Femur (tissue), 1 donor: ENCODE measurements at places on chromosomes 3 and 15.

DNA sequence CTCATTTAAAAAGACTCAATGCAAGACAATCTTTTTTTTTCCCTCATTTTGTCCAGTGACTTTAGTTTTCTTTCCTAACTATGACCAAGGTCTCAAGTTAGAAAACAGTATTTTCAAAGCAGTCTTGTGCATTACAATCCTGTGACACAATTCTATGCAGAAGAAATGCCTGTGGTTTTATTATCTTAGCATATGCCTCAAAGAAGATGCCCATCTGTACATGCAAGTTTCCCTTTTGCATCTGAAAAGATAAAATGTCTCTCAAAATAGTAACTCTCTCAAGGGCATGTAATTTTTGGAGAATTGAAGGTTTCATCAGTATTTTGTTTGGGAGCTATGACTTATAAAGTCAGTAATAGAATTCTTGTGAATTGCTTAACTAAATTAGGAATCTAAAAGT is 292.0 kb upstream of the SUCLG2 start:
- no peak for DNase-seq

DNA sequence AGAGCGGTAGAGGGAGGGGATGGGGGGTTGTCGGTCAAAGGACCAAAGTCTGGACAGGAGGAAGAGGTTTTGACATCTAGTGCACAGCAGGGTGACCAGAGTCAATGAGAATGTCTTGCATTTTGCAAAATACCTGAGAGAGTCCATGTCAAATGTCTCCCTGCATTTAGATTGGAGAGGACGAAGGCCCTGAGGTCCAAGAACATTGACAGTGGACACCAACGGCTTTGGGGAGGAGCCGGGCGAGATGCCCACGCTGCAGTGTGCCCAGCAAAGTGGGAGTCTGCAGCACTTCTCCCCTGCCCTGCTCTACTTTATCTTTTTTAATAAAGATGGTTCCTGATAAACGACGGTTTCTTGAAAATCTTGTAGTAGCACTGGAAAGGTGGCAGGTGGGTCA is 67.4 kb upstream of the TAMM41 start:
- no peak for DNase-seq

DNA sequence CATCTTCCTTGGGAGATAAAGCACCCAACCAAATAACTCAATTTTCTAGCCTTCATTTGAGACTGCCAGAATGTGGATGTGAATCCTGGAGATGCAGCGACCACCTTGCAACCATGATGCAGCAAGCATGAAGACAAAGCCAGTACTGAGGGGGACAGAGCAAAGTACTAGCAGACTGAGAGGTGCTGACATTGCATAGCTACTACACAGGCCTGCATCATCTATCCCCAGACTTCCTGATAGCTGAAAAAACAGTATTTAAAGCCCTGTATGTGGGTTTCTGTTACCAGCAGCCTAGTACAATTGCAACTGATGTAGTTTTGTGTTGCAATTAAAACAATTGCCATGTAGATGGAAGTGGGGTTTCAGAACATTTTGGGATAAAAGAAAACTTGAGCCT is 146.3 kb upstream of the VEPH1 start:
- DNase-seq, result no peak

GRCh38 chr3:195889870-195890295 is 18.5 kb downstream of the TNK2 start:
- no peak for DNase-seq

- no peak for DNase-seq
These were observed 266.6 kb upstream of the SLITRK3 start for GRCh38 chr3:165462636-165463334.

DNA sequence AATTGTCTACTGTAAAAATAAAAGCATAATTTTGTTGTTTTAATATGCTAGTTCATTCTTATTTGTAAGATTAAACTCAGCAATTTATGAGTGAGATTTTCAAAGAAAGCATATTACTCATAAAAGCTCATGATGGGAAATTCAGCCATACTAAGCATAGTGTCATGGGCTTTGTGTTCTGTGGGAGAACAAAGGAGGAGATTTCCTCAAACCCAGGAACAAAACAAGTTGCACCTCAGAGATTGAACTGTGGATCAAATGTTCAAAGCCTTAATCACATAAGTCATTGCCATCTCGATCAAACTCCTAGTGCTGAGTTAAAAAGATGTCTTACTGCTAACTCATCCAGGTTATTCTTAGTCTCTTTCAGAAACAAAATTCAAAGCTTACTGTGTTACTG is 85.6 kb upstream of the PDZRN3 start:
- no peak for DNase-seq

DNA sequence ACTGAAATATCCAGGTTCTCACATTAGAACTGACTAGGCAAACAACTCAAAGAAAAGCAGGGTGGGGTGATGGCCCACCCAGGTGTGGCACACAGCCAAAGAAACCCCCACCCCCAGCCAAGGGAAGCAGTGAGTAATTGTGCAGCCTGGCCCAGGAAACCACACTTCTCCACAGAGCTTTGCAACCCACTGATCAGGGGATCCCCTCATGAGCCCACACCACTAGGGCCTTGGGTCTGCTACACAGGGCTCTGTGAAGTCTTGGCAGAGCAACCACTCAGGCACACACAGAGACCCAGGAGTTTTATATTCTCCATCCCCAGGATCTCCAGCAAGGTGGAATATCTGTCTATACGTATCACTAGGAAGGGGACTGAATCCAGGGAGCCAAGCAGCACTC is 22.2 kb upstream of the TRIM42 start:
- DNase-seq, result no peak

GRCh38 chr15:65979837-65980236 is 110.5 kb downstream of the RAB11A start:
- no peak for DNase-seq

DNA sequence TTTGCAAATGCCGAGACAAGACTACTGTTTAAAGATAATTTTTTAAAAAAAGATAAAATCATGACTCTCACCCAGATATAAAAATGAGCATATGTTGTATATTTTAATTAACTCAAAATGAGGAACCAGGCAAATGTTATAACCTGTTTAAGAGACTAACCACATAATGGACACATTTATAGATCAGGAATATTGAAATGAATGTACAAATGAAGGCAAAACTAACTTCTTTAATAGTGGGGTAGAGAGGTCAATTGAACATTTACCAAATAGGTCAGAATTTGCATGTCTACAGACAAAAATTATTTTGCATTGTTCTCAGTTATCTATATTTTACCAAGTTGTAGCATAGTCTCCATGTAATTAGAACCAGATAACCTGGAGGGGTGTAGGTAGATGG is 134.3 kb upstream of the PFN2 start:
- DNase-seq, result no peak

DNA sequence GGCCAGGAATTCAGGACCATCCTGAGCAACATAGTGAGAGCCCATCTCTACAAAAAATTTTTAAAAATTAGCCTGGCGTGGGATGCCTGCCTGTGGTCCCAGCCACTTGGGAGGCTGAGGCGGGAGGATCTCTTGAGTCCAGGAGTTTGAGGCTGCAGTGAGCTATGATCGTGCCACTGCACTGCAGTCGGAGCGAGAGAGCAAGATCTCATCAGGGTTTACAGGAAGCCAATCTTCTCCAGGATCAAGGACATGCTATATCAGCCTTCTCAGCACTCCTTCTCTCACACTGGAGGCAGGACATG is 451 bp upstream of the STOML1 start:
- DNase-seq, result no peak

DNA sequence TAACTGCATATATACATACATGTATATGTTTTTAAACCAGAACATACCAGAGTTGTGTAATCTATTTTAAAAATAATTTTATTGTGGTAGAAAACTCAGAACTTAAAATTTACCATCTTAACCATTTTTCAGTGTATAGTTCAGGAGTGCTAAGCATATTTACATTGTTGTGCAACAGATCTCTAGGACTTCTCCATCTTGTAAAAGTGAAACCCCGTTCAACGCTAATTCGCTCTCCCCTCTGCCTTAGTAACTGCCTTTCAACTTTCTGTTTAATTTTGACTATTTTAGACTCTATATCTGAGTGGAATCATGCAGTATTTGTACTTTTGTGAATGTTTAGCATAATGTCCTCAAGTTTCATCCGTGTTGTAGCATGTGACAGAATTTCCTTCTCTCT is 51.8 kb upstream of the SSR3 start:
- no peak for DNase-seq
